ENCODE measurements at places on chromosomes 7 and 10.

DNA sequence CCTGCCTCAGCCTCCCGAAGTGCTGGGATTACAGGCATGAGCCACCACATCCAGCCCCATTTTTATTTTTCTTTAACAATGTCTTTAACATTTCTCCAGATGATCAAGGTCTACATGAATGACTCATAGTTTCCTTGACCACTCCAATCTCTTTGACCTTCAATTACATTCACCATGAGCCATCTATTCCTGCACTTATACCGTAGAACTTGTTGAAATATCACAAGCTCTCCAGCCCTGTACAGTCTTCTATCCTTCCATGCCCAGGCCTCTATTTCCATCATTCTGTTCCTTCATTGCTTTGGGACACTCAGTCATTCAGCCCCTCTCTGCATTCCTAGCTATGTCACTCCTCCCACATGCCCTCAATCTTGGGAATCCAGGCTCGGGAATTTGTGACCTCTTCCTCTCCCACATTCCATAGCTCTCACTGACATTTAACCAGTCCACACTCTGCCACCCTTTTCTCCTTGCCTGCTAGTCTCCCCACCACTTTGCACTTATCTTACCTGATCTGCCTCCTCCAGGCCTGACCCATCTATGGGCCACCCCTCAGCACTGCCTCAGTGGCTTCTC lies 151.8 kb upstream of the STK17A start:
- DNase-seq: peak; percentile 13

- no peak for DNase-seq
These were observed at the start of gene SHOC2 for GRCh38 chr10:110919349-110919931. Gene SHOC2 (plus strand): TSS chr10:110919604. CDS start chr10:110964359, 44,755 bp downstream.

DNA sequence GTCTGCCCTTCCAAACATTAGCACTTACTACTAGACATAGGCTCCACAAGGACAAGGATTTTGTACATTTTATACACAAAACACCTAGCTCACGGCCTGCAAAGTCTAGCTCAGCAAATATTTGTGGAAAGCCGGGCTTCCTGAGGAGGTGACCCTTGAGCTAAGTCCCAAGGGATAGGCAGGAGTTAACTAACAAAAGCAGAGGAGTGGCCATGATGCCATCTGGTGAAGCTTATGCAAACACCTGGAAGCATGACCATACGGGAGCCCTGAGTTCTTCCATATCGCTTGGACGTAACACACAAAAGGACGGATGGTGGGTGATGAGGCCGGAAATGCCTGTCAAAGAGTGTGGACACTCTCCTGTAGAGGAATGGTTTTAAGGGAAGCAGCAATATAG lies 25.9 kb upstream of the YAE1 start:
- DNase-seq: no peak

DNA sequence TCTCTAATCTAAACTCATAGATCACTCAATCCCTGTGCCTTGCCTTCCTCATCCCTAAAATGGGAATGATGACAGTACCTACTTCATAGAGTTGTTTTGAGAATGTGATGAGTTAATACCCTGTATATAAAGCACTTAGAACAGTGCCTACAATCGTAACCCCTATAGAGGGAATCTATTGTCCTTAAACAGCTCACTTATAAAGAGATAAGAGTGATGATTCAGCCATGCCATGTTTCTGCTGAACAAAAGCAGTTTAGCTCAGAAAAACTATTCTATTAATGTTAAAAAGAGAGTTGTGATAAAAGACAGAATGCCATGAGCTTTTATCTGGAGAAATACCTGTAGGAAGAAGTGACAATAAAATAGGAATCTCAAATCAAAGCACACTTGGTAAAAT lies 63.6 kb downstream of the CUBN start:
- no peak for DNase-seq

- no peak for DNase-seq
These were observed 219.9 kb downstream of the DKK1 start for GRCh38 chr10:52533986-52534385.

- peak; percentile 97 for DNase-seq
These were observed 1.7 kb upstream of the NEURL1 start for GRCh38 chr10:103491729-103492364.

GRCh38 chr10:44725404-44725803 lies 185.7 kb upstream of the TMEM72 start:
- no peak for DNase-seq

DNA sequence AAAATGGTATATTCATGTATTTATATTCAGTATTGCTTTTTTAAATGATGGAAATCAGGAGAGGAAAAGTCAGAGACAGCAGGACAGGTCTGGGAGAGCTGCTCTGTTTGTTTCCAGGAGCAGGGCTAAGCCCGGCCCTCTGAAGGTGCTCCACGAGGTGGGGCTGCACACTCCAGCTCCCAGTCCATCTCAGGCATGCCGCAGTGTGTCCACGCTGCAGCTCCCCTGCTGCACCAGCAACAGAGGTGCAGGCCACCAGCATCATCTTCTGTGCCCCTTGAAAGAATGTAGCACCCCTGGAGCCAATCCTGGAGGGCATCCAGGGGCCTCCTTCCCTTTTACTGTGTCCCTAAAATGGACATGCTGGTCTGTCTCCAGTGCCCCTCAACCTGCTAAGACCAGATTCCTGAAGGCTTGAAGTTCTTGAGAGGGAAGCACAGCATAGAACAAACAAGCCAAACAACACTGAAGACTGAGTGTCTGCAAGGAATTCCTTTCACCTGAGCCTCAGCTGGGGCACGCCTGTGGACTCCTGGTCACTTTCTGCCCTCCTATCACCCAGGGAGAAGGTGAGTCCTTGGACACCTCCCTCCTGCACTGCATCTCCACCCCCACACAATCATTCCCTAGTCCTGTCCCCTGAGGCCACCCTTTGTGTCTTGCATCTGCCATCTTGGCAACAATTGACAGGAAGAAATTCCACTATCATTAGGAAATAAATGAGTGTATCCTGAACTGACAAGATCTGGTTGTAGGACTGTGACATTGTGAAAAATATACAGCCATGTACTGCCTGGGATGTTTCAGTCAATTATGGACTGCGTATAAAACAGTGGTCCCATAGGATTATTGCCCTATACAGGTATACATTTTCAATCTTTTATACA lies 100.5 kb downstream of the CXCL12 start:
- DNase-seq: no peak

GRCh38 chr7:80347173-80347572 lies 164.7 kb downstream of the GNAT3 start:
- no peak for DNase-seq

GRCh38 chr7:99340659-99341058 lies 15.0 kb downstream of the ARPC1A start:
- no peak for DNase-seq

DNA sequence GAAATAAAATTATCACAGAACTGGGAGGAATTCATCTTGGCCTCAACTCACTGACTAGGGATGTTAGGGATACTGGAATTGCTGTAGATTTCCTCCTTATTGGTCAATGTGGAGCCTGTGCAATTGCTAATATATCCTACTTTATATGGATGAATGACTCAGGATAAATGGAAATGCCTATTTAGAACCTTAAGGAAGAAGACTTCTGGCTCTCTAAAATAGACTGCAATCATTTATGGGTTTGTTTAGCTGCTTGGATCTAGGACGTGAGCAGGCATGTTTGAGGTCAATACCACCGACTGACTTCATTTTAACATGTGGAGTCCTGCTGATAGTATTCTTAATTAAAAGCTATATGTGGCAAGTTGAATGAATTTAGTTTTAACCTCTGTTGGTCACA lies 1040.1 kb upstream of the LRRN3 start:
- no peak for DNase-seq

DNA sequence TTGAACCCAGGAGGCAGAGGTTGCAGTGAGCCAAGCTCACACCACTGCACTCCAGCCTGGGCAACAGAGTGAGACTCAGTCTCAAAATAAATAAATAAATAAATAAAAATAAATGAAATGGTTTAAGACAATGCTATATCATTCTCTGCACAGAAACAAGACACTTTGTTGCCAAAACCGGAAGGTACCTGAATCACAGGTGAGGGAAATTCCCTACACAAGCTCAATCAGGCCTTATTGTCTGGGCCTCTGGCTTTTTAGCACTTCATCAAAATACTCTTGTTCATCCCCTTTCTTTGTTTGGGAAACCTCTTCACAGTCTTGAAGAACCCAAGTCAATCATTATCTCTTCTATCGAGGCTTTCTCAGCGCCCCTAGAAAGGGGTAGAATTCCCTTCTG lies 166.1 kb upstream of the NPSR1 start:
- no peak for DNase-seq

GRCh38 chr7:140297192-140297591 lies 101.1 kb downstream of the SLC37A3 start:
- DNase-seq: no peak

- DNase-seq: no peak
These were observed 2.4 kb upstream of the MYO1G start for GRCh38 chr7:44981035-44981706.

DNA sequence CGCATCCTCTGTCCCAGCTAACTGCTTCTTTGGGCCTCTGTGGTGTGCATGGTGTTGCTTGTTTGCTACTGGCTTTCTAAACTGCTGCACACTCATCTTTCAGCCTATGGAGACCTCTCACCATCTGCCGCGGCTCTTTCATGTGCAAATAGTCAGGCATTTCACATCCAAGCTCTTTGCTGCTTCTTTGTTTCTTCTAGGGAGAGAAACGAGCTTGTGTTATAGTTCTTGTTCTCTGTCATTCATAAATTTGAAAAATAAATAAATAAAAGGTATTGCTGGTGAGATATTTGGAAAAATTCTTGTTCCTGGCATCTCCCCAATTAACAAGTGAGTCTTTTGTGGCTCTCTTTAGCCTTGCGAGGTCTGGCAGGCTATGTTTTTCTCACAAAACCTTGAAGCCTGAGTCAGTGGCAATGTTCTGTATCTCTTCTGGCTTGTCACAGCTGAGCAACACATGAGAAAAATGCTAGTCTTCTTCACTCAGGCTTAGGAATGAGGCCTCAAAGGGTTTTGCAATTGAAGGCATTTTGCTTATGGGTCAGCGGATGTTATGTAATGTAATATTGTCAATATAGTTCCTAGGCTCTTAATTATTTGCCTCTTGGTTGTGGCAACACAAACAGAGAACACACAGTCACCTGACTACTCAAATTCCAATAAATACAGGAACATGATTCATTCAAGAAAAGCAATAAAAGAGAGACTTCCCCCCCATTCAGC lies 274.0 kb downstream of the FRMD4A start:
- DNase-seq: no peak

- DNase-seq: no peak
These were observed 44.4 kb downstream of the MCU start for GRCh38 chr10:72736176-72736827.

GRCh38 chr10:72087392-72087968 lies 871 bp downstream of the SPOCK2 start:
- DNase-seq: no peak

DNA sequence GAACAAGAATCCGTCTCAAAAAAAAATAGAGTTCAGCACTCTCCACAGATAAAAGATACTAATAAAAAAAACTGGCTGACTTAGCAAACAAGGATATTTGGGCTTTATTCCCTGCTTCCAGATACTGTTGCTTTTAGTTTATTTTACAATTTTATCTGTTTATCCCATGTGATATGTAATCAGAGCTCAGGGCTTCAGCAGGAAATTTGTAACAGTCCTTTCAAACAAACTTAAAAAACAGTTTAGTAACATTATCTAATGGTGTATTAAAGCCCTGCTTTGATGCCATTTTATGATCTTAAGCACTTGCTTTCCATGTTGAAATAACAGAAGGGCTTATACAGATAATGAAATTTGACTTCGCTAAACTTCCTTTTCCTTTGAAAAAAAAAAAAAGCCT lies 28.1 kb downstream of the DCLRE1A start:
- no peak for DNase-seq

Measured in HTR-8/SVneo (cell line).